Stimulated activated CD4-positive, alpha-beta T cell treated with anti-CD3 and anti-CD28 coated beads, Interleukin-2, amount 100 ng/mL, for 48 hours (primary cell): ENCODE measurements at places on chromosomes 6 and 20.

DNA sequence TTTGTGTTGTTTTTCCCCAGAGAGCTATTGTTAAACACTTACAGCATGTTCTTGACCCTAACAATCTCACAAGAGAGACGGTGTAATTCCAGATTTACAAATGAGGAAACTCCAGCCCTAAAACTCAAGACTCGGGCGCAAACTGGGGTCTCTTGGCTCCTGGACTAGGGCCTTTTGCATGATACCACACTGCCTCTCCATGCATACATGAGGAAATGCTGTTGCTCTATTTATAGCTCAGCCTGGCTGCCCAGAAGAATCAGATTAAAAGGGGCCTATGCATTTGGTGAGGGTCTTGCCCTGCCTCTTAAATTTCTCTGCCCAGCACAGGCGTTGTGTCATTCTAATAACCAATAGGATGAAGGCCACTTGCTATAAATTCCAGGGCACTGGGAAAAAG is 30.5 kb upstream of the SNRPB2 start:
- no peak for DNase-seq

- DNase-seq: no peak
Observed at GRCh38 chr6:142833054-142833453, 111.9 kb downstream of the HIVEP2 start.

- no peak for DNase-seq
Observed at GRCh38 chr6:14468647-14469321, 351.2 kb downstream of the CD83 start.

DNA sequence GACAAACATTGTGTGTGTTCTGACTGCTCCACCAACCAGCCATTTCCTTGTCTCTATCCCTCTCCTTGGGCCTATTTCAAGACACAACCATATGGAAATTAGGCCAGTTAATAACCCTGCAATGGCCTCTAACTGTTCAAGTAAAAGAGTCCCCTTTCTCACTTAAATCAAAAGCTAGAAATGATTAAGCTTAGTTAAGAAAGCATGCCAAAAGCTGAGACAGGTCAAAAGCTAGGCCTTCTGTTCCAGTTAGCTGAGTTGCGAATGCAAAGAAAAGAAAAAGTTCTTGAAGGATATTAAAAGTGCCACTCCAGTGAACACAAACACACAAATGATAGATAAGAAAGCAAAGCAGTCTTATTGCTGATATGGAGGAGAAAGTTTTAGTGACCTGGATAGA is 22.5 kb downstream of the SERINC1 start:
- no peak for DNase-seq

DNA sequence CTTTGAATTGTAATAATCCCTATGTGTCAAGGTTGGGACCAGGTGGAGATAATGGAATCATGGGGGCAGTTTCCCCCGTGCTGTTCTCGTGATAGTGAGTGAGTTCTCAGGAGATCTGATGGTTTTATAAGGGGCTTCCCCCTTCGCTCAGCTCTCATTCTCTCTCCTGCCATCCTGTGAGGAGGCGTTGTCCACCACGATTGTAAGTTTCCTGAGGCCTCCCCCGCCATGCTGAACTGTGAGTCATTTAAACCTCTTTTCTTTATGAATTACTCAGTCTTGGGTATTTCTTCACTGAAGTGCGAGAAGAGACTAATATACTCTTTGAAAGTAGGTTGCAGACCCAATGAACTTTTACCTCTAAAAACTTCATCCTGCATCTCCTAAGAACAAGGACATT is 39.2 kb upstream of the KCNG1 start:
- DNase-seq: peak; percentile 45

GRCh38 chr6:44225579-44226325 is 2.4 kb downstream of the SLC29A1 start:
- DNase-seq: no peak

DNA sequence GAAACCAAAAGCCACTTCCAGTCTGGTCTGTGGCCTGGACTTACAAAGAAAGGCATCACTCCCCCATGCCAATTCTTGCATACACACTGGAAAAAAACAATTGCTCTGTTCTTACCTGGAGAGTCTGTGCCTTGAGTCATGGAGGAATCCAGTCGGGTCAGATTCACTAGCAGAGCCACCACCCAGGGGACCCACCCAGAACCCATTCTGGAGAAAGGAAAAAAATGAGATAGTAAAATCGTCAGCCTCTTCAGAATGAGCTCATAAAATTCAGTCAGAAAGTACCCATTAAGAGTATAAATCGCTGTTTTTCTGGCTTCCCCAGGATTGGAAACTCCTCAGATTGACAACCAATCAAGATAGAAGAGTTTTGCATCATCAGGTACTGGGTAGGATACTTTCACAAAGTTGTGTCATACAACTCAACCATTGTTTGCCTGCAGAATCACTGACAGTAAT is at the start of gene HLA-DOB:
Gene HLA-DOB, minus strand, starts transcription at position 257 of the 459 bp plus-strand sequence. Its CDS starts 51 bp downstream, at position 206.
- no peak for DNase-seq

DNA sequence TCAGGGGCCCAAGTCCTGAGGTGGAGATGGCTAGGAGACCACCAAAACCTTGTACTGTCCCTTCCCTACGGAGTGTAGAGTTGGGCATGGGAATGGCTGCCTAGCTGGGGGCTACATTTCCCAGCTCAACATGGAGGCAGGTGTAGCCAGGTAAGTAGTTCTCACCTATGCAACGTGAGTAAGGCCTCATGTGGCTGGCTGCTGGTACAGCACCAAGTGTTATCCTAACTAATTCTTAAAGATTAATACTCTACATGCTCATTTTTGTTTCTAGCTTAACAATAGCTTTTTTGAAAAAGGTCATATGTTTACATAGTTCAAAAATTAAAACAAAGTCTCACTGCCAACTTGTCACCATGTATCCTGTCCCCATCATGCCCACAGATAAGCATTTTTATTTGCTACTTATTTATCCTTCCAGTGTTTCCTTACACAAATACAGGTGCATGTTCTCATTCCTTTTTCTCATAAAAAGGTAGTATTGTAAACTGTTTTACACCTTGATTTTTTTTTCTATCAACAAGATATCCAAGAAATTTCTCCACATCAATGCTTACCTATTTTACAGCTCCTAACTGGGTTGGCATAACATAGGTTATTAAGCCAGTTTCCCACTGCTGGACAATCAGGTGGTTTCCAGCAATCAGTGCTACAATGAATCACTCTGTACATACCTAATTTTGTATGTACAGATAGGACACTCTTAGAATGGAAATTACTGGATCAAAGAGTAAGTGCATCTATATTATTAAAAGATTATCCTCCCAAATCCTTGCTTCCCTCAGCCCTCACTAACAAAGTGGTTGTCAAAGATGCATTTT is 25.5 kb downstream of the ABHD12 start:
- DNase-seq: no peak

- DNase-seq: no peak
Observed at GRCh38 chr6:139748353-139749146, 374.1 kb upstream of the CITED2 start.

DNA sequence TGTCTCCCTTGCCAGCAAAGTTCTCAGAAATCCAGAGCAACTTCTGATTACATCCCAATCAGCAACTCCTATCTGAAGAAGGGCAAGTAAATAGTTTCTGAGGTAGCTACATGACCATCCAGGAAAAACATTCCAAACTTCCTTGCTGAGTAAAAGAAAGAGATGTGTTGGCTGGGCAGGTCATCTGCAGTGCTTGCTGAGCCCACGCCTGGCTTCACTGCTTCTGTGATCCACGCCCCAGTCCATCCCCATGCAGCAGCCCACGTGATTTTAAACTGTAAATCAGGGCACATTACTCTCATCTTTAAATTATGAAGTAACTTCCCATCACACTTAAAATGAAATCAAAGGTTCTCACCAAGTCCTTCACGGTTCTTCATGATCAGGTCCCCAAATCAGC is 603.6 kb downstream of the QKI start:
- no peak for DNase-seq

DNA sequence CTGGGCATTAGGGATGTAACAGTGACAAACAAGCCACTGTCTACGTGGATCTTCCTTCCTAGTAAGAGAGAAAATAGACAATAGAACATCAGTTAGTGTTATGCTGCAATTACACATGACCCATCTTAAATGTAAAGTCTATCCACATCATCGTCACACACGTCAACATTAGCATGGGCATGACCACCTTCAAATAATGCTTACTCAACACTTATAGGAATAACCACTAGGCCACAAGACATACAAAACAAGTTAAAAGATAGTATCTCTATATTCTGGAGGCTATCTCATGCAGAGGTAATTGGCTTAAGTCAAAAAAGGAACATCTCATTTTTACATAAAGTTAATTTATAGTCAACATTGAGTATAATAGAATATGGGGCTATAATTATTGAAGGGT is 156.5 kb downstream of the MOXD1 start:
- no peak for DNase-seq

DNA sequence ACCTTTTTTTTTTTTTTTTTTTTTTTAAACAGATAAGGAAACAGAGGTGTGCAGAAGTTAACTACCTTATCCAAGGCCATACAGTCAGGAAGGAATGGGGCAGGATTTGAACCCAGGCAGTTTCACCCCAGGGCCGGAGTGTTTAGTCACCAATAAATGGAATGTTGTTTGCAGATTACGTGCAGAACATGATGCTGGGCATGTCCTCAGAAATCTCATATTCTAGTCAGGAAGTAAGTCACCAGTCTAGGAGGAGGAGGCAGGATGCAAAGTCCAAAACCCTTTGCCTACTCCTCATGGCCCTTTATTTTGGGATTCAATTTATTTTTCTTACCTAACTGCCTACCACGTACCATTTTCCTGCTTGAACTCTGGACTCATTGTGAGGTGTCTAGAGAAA is 57.1 kb upstream of the LRRC1 start:
- no peak for DNase-seq

DNA sequence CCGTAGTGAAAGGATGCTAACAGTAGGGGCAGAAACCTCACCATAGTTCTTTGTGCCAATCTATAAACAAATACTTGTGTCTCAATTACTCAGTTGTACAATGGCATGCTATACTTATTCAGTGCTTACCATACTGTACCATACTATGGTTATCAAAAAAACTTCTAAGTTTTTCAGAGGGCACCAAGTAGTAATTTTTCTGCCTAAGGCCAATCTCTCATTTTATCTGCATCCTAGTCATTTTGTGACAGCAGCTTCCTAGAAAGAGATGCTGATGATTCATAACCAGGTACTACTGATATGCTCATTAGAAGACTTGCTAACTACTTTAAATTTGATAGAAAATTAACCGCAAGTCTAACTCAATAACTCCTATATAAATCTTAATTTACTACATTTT is 42.9 kb downstream of the TMEM244 start:
- DNase-seq: no peak

DNA sequence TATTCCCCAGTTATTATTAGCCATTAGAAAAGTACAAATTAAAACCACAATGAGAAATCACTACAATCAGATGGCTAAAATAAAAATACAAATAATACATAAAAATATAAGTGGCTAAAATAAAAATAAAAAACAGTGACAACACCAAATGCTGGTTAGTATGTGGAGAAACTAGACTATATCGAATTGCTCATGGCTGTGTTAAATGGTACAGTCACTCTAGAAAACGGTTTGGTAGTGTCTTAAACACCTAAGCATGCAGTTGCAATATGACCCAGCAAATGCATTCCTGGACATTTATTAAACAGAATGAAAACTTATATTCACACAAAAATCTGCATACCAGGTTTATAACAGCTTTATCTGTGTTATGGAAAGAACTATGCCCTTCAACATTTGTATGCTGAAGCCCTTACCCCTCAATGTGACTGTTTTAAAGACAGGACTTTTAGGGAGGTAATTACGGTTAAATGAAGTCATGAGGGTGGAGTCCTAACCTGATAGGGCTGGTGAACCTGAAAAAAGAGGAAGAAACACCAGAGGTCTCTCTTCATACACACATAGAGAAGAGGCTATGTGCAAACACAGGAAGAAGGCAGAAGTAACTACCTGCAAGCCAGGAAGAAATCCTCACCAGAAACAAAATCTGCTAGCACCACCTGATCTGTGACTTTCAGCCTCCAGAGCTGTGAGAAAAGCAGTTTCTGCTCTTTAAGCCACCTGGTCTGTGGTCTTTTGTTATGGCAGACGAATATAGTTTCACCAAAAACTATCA is 84.9 kb downstream of the ASCC3 start:
- no peak for DNase-seq

DNA sequence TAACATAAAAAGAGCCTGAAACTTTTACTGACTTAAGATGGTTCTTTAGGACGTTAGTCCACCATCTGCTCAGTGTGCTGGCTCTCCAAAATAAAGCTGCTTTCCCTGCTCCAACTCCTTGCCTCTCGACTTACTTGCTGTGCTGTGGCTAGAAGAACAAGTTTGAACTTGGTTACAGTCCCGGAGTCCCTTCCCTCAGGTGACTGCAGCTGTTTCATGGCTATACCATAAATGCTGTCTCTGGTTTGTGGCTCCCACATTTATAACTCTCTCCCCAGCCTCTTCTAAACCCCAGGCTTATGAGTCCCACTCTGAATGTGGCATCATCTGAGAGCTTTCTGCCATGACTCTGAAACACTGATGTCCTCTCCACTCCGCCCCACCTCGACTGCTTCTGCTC is 306.4 kb upstream of the PRND start:
- no peak for DNase-seq

DNA sequence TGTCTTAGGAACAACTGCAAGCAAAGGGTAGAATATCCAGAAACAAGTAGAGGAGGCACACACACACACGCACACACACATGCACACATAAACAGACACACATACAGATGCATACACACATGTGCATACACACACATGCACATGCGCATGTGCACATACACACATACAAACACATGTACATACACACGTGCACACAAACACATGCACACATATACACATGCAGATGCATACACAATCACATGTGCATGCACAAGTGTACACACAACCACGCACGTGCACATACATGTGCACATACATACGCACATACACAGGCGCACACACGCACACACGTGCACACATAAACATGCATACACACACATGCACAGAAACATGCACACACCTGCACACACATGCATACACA is 206.5 kb upstream of the OPRM1 start:
- DNase-seq: no peak

DNA sequence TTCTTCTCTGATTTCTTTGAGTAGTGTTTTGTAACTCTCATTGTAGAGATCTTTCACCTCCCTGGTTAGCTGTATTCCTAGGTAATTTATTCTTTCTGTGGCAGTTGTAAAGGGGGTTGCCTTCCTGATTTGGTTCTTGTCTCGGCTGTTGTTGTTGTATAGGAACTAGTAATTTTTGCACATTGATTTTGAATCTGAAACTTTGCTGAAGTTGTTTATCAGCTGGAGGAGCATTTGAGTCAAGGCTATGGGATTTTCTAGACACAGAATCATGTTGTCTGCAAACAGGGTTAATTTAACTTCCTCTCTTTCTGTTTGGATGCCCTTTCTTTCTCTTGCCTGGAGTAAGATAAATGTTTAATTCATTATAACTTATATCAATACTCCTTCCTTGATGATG is 86.4 kb downstream of the OLIG3 start:
- no peak for DNase-seq

DNA sequence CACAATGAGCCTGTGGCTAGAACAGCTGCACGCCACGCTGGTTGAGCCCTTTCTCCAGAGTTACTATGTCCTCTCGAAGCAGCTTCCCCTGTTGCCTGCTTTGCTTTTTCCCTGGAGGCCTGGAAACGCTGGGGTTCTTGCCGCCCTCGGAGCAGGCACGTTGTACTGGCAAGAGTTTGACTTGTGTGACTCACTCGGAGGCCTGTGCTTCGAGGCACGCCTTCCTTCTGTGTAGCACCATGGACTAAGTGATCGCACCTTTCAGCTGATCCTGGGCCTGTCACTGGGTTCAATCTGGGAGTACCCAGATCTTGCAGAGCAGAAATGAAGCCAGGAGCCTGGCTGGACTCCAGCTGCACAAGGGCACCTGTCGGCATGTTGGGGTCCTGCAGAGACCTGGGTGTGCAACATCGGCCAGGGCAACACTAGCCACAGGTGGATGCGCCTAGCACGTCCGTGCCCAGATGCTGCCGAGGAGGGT is 5.2 kb downstream of the INSM1 start:
- DNase-seq: no peak
